ENCODE measurements at places on chromosomes 3 and 15.

DNA sequence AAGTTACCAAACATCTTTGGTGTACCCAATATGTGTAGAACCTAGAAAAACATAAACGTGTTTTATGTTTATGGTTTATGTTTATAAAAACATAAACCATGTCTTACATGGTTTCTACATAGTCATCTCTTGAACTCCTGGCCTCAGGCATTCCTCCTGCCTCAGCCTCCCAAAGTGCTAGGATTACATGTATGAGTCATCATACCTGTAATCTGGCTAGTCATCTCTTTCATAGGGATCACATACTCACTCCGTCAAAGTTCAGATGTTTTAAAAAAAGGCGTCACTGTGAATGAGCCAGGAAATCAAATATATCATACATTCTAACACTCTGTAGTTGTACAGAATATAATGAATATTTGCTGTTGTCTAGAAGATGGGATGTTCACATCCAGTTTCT, 178.6 kb downstream of the CPNE4 start:
- DNase-seq: no peak

- DNase-seq: no peak
Observed at GRCh38 chr3:186457236-186457635, 86.9 kb downstream of the CRYGS start.

GRCh38 chr3:33144433-33144832, 30.6 kb downstream of the CRTAP start:
- no peak for DNase-seq

DNA sequence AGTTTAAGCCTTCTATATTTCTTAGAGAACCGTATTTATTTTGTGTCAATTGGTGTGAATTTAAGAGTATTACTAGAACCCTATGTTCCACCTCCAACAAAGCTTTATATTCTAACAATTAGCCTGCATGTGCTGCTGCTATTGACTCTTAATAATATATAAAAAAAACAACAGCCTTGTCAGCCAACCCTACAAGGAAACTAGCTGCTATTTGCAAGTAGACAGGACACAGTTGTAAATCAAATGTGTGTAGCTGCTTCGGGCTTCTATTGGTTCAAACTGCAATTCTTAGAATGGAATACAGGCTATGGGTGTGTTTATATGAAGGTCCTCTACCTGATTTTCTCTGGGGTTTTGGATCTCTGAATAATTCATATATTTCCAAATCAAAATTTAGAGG, 60.7 kb downstream of the ZBTB20 start:
- DNase-seq: no peak

DNA sequence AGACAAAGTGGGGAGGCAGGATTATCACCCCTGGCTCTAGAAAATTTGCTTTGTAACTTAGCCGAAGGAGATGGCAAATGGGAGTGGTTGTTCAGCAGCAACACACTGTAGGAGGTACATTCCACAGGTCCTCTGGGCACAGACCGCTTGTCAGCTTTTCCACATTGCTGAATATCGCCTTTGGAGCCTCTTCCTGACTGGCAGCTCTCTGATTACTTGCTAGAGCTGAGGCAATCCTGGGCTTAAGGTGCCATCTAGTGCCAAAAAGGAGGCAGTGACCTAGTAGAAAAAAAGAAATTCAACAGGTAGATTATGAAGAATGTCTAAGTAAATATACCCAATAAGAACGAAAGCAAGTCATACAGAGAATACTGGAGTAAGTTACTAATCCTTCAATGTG, 13.1 kb upstream of the SCN5A start:
- DNase-seq: no peak

DNA sequence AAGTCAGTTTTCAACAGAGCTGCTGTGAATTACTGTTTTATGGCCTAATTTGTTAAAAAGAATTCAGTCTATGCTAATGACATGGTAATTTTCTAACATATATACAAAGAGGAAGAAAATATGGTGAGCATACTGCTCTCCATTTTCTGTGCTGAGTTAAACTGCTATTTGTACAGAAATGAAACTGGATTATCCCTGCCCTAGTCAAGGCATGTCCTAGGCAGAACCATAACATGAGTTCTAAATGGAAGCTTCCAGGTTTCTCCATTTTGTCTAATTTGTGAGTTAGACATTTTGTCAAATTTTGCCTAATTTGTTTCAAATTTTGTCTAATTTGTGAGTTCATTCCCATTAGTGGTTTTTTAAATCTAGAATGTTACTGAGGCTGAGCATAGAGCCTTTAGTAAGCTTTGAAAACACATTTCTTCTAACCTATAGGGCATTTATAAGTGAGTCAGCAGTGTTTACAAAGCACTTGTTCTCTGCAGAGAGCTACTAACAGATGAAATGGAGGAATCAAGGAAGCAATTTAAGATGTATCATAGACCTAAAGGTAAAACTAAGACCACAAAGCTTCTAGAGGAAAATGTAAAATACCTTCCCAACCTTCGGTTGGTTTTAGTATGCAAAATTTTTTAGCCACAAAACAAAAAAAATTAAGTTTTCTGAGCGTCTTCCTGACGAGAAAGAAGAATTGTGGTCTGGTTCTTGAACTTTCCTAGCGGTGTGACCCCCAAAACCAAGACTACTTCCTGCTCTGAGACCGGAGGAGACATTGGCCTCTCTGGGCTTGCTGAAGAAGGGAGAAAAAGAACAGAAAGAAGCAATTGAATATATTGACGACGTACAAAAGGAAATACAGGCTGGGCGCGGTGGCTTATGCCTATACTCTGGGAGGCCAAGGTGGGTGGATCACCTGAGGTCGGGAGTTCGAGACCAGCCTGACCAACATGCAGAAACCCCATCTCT, 9.8 kb downstream of the P2RY14 start:
- DNase-seq: no peak

DNA sequence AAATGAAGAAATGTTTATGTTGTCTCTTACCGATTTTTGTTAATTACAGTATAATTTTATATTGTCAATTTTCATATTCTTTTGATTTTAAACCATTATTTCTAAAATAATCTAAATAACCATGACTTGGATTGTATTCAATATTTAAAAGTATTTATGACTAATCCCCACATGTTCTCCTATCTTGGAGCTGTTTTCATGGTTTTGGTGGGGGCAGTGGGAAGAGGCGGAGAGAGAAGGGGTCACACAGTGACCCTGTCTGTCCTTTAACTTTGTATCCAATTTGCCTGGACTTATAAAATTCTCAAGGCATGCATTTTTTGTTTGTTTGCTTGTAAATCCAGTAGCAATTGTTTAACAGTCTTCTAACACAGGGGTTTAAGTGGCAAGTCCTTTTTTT, 407.4 kb downstream of the NTRK3 start:
- no peak for DNase-seq

DNA sequence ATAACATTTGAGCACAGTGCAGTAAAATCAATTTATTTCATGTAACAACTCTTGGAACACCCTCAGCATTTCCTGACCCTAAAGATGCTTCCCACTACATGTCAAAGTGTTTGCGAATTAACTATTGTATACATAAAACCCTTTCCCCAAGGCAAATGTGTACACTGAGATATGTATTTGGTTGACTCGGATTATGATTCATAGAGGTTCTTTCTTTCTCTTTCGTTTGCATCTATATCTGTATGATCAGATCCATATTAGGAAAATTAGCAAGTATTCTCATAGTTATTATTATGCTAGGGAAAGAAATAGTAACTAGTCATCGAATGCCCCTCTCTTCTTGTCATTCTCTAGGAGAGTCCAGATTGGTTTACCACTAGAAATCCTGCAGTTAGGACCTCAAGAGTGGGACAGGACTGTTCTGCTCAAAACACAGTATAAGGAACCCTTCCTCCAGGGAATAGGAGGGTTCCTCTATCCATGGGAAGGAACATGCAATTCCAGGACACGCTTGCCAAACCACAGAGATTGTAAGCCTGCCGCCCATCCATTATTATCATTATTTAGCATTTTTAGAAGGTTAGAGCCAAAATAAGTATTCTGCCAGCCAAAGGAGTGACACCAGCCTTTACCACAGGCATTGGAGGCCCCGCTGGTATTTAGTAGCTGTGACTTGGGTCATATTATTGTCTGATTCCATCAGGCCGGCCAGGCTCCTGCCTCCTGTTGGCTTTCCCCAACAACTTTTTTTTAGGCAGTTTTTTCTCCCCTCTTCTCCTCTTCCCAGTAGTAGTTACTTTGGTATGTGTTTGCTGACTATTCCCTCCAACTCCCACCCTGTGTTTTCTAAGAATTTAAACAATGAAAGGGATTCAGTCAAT, 100.7 kb downstream of the GALK2 start:
- DNase-seq: no peak

Measured in activated T-helper 1 cell treated with anti-CD3 and anti-CD28 coated beads, Interleukin-2, amount 50 U/mL, for 16 hours (primary cell).